ENCODE measurements at places on chromosomes 1 and 21. TPM values are rescaled to one million over a fixed set of nuclear protein-coding genes. Genes with fewer than 3 reads are reported as not detected.

Gene PBX1
- polyA plus RNA-seq = 165 TPM

- no peak for DNase-seq
These were observed 106.7 kb upstream of the COL6A1 start for GRCh38 chr21:45874716-45875415.

DNA sequence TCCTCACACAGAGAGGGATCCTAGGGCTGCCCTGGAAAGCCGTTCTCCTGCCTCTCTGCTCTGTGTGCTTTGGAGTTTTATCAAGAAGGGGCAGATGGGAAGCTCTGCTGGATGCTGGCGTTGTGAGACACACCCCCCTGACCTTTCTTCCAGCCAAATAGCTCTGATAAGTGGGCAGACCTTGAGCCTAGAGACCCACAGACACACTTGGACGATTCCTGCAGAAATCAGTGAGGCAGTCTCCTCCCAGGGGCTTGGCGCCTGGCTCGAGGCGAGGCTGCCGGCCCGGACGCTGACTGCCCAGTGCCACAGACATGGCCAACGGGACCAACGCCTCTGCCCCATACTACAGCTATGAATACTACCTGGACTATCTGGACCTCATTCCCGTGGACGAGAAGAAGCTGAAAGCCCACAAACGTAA is at the start of gene MRAP:
Gene MRAP (plus strand): TSS at position 198 of the 424 bp plus-strand sequence. CDS start 117 bp downstream, at position 315.
- no peak for DNase-seq

DNA sequence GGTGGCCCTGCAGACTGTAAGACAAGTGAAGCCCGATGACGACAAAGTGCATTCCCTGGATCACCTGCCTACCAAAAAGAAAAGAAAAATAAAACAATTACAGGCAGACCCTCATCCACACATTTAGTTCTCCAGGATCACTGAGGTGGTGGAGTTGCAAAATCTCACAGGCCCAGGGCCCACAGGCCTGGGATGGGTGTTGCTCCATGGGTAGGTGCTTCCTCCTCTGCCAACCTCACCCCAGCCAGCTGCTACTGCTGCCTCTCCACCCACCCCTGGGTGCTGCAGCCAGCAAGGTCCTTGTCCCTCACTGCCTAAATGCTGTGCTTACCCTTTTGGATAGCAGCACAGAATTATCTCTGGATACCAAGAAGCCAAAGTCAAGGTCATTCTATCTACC is 146.4 kb upstream of the GALNT2 start:
- no peak for DNase-seq

DNA sequence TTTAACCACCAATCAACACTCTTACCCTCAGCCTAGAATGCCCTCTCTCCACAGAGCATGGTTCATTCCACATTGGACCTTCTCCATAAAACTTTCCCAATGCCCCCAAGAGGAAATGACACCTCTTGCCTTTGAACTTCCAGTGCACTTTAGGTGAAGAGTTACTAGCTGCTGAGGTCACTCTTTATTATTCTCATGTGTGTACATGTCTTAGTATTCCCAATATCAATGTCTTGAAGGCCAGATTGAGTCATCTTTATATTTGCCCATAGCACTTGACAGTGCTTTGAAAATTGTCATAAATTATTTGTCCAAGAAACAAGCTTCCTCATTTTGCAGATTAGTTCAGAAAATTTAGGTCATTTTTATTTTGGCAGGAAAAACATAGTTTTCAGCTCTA is 8.1 kb upstream of the DNASE2B start:
- DNase-seq = no peak

DNA sequence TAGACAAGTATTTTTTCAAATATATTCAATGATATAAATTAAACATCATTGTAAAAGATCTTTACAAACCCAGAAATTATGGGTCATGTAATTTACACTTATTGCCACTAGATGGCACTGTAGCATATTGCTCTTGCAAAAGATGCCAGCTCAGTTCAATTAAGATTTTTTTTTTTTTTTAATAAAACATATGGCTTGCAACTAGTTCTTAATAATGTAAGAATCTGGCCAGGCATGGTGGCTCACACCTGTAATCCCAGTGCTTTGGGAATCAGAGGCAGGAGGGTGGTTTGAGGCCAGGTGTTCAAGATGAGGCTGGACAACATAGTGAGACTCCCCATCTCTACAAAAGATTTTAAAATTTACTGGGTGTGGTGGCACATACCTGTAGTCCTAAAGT is 49.4 kb upstream of the DESI2 start:
- DNase-seq = peak; percentile 3

- DNase-seq = no peak
These were observed 2.1 kb downstream of the HJV start for GRCh38 chr1:146019231-146020057.

Gene CXADR
- 37.0 TPM for polyA plus RNA-seq

GRCh38 chr1:170168265-170168664 is 22.5 kb downstream of the NTMT2 start:
- DNase-seq = no peak

Gene MAB21L3
- 0.82 TPM for polyA plus RNA-seq

Gene KLF17
- polyA plus RNA-seq = not detected

DNA sequence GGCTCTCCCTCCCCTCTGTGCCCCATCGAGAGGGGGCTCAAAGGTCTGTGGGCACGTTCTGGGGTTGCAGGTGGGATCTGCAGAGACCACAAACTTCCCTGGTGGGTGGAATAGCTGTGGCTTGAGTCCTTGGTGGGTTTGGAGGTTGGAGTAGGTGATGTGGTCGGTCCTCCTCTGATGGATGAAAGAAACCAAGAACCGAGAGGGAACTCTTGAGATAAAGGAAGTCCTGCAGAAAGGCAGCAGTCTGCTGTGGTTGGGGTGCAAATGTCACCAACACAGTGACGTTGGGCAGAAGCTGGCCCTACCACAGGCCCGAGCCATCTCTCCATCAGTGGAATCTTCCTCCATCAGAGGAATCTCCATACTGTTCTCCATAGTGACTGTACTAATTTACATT is 171.8 kb downstream of the FCRL5 start:
- no peak for DNase-seq

DNA sequence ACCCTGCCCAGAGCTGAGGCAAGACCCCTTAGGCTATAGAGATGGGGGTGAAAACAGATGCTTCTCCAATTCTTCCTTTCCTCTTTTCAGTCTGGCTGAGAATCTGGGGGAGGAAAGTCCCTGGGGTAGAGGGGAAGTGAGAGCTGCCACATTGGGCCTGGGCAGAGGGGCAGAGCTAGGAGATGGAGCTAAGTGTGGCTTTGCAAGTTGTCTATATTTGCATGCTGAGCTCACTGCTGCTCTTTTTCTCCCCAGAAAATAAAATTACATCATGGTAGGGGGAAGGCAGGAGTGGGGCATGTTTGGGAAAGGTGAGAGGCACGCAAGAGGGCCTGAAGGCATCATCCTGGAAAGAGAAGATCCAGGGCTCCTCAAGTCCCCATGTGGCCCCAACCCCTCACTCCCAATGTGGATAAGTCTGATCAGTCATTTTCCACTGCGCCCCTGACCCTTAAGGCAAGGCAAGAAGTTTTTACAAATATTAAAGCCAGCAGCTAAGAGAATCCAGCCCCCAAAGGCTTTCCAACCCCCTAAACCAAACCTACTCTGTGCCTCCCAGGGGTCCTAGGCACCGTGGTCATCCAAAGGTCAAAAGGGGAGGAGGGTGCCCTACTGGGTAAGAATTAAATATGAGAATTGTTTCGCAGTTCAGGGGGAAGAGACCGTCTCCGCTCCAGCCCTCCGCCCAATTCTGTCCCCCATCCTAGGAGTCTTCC is 500 bp upstream of the PEA15 start:
- no peak for DNase-seq

Gene SLC22A15
- 4.1 TPM for polyA plus RNA-seq

GRCh38 chr1:223344491-223344890 is 19.5 kb downstream of the SUSD4 start:
- no peak for DNase-seq

- no peak for DNase-seq
These were observed 8.8 kb downstream of the SYF2 start for GRCh38 chr1:25223471-25223870.

GRCh38 chr1:199243423-199244061 is 604.7 kb downstream of the PTPRC start:
- no peak for DNase-seq

DNA sequence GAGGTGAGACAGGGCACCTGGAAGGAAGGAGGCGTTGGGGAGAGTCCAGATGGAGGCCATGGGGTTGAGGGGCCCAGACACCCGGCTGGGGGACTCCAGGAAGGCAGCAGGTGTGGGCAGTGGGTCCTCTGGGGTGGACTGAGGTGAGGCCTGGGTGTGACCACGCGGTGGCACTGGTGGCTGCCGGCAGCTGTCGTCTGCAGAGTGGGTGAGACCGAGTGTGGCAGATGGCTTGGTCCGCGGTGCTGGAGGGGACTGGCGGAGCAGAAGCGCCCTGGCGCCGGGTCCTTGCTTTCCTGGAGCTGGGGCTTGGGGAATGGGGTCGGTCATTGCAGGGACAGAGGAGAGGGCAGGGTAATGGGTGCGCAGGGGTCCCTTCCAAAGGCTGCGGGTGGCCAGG is 12.5 kb downstream of the AGRN start:
- DNase-seq = no peak

- DNase-seq = no peak
These were observed 397.9 kb downstream of the BRINP2 start for GRCh38 chr1:177568622-177569021.

Gene OR6N1
- polyA plus RNA-seq = not detected

DNA sequence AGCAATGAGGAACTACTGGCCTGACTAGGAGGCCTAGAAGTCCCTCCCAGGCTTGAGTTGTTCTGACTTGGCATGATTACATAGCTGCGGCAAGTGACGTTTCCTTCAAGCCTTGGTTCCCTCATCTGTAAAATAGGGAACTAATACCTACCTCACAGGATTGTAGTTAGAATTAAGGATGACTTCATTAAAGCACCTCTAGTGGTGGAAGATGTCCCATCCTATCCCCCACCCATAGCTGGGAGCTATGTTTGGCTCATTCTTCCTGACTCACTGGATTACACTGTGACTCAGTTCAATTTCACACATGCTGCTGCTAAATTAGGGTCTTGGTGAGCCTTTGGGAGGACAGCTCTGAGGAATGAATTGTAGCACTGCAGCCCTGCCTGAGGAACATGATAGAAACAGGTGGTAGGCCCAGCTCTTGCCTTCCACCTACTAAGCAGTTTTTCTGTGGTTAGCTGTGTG is 6.0 kb upstream of the SHISA4 start:
- DNase-seq = no peak

Gene TMEM222
- 44.6 TPM for polyA plus RNA-seq

- no peak for DNase-seq
These were observed 241.3 kb downstream of the PLA2G4A start for GRCh38 chr1:187070076-187070475.

DNA sequence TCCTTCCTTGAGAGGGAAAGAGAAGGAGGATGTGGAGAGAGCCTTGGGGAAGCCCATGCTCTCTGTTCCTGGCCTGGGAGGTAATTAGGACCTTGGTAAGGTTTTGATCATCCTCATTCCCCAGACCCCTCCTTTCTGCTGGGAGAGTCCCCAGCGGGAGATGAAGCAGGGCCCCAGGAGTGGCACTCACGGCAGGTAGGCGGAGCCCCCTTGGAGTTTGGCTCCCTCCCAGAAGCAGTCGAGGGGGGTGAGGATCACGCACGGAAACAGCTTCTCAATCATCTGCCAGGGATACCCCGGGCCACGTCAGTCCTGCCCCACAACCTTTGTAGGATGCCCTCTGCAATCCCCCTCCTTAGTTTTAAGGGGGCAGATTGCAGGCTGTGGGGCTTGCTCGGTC is 11.5 kb downstream of the PTCH2 start:
- DNase-seq = no peak

DNA sequence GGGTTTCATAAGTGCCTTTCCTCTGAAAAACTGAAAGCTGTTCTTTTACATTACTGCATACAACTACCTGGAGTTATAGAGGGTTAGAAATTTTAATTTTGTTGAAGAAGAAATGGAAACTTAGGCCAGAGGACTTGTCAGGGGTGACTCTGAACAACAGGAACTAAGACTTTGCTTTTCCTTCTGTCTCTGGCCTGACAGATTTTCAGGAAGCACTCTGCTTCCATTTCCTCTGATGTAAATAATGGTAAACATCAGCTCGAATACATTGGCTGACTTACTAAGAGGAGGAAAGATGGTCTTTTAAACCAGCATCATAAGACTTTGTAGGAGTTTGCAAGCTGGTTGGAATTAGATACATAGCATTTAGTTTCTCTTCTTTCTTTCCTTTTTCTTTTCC is 27.1 kb upstream of the PLEKHM2 start:
- DNase-seq = no peak

Gene LHX8
- polyA plus RNA-seq = not detected

DNA sequence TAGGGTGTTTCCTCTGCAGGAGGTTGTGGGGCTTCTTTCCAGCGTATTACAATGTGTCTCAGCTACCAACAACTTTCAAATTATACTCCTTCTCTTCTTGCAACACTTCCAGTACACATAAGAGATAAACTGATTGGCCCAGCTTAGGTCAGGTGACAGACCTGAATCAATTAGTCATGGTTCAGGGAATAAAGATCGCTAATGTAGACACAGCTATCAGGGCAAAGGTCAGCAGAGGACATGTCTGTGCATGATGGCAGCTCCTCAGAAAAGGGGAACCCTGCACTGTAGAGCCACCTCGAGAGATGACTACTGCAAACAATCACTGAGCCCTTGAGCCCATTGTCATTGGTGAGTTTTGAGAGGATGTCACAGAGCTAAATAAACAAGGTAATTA is 36.8 kb upstream of the PKN2 start:
- no peak for DNase-seq

Gene S100A5
- polyA plus RNA-seq = 1.3 TPM

- no peak for DNase-seq
These were observed 358 bp downstream of the TSPAN2 start for GRCh38 chr1:115088871-115089419.

DNA sequence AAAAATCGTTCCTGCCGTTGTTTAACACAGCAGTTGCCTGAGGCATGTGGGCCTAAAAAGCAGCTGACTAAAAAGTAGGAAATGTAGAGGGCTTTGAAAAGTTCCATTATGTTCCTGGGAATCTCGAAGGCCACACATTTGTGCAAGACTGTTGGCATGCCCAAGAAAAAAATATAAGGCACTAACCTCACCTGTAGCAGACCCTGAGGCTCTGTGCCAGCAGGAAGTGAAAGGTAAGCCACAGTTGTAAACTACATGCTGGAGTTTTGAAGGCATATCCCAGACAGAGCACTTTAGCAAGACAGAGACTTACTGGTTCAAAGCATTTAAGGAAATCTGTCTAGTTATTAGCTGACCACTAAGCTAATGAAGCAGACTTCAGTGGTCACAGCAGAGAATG is 52.7 kb downstream of the TRMT1L start:
- no peak for DNase-seq

GRCh38 chr1:3814771-3815561 is 18.7 kb upstream of the LRRC47 start:
- no peak for DNase-seq

Gene FMO4
- polyA plus RNA-seq = 25.4 TPM

Gene SLAMF6
- polyA plus RNA-seq = 0.04 TPM

DNA sequence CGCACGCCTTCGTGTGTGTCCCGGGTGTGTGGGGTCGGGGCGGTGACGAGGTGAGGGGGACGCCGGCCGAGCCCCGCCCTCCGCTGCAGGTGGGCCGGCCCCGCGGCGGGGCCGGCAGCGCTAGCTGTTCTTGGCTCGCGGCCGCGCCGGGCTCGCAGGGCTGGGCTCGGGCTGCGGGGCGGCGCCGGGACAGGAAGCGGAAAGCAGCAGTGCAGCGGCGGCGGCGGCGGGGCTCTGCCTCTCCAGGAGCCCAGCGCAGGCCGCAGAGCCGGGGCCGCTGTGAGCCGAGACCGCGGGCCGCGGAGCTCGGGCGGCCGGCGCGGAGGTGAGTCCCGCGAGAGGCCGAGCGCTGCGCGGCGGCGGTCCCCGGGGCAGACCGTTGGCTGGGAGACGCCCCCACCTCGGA is at the start of gene VANGL1:
Gene VANGL1 (plus strand): TSS at position 209 of the 406 bp plus-strand sequence. CDS start 9,444 bp downstream, outside the sequence.
- DNase-seq = peak; percentile 49

GRCh38 chr1:81432059-81432458 is 368.7 kb upstream of the ADGRL2 start:
- no peak for DNase-seq

Data from renal cortex interstitium (tissue), 15 donors.